ENCODE measurements at places on chromosomes 5 and 9.

- no peak for DNase-seq
Observed at GRCh38 chr5:1048861-1049838, 40.5 kb downstream of the NKD2 start.

- no peak for DNase-seq
Observed at GRCh38 chr9:121897140-121897539, 196.0 kb downstream of the TTLL11 start.

DNA sequence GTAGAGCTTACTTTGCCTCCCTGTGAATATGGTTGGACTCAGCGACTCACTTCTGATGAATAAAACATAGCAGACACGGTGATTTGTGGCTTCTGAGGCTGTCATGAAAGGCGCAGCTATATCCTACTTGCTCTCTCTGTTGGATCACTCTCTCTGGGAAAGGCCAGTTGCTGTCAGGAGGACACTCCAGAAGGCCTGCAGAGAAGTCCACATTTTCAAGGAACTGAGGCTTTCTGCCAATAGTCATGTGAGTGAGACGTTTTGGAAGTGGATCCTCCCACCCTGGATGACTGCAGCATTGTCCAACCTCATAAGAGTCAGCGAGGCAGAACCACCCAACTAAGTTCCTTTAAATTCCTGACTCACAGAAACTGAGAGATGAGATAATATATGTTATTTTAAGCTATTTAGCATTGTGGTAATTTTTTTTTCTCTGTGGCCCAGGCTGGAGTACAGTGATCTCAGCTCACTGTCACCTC, 156.0 kb upstream of the MAST4 start:
- DNase-seq = no peak

DNA sequence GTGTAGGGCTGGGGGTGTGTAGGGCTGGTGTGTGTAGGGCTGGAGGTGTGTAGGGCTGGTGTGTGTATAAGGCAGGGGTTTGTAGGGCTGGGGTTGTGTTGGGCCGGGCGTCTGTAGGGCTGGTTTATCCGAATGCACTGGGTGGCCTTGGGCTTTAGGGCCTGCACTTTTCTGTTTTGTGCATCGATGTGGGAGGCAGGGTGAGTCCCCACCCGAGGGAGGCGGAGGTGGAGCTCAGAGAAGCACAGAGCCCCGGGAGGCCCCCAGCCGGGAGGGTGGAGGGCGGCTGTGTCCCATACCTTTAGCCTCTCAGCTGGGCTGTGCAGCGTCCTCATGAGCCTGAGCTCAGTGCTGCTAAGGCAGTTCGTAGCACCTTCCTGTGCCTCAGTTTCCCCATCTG, 13.5 kb downstream of the COL5A1 start:
- DNase-seq = no peak

GRCh38 chr5:32869216-32869615, 158.1 kb downstream of the NPR3 start:
- DNase-seq = no peak

GRCh38 chr9:113477058-113477457, 13.5 kb downstream of the RGS3 start:
- no peak for DNase-seq

DNA sequence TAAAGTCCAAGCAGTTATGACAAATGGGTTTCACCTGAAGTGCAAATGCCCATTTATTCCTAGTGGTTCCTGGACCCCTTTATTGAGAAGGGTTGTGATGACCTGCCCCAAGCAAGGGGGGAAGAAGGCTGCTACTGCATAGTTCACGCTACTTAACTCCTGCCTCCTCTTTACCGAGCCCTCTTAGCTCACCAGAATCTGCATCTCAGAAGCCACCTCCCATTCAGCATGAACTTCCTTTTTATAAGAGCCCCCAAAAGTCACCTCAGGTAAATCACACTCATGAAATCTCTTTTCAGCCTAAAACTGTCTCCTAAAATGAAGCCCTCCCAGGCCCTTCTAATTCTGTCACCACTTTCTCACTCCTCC, 26.6 kb upstream of the C9orf72 start:
- DNase-seq = no peak

- no peak for DNase-seq
Observed at GRCh38 chr9:38380230-38380871, 12.2 kb upstream of the ALDH1B1 start.

DNA sequence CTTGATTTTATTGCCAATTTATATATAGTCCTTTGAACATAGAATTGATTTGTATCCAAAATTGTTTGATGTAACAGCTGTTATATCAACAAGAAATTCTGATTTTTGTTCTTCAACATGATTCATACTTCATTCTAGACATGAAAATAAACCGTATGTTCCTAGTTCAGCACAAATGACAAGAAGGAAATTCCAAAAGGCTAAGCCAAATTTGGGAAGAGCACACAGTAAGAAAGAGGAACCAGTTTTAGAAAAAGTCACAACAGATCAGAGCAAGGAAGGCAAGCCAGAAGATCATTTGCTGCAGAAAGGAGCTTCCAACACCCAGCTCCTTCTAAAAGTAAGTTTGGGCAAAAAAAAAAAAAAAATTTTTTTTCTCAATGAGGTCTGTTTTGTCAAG, 65.0 kb upstream of the MCCC2 start:
- no peak for DNase-seq

GRCh38 chr5:43019614-43020398, 20.3 kb downstream of the ANXA2R start:
- no peak for DNase-seq

GRCh38 chr9:109953300-109953699, 173.3 kb downstream of the PALM2AKAP2 start:
- DNase-seq = no peak

DNA sequence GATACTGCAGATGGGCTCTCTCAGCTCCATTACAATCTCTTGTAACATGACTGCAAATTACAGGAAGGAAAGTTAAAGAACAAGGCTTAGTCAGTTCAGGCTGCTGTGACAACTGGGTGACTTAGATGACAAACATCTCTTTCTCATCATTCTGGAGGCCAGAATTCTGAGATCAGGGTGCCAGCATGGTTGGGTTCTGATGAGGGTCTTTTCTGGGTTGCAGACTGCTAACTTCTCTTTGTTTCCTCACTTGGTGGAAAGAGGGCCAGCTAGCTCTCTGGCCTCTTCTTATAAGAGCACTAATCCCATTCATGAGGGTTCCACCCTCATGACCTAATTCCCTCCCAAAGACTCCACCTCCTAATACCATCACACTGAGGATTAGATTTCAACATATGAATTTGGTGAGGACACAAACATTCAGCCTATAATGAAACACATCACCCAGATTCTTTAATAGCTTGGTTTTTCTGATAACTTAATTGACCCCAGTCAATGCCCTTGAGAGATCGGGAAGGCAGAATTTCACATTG, 73.6 kb upstream of the MAMDC2 start:
- no peak for DNase-seq

DNA sequence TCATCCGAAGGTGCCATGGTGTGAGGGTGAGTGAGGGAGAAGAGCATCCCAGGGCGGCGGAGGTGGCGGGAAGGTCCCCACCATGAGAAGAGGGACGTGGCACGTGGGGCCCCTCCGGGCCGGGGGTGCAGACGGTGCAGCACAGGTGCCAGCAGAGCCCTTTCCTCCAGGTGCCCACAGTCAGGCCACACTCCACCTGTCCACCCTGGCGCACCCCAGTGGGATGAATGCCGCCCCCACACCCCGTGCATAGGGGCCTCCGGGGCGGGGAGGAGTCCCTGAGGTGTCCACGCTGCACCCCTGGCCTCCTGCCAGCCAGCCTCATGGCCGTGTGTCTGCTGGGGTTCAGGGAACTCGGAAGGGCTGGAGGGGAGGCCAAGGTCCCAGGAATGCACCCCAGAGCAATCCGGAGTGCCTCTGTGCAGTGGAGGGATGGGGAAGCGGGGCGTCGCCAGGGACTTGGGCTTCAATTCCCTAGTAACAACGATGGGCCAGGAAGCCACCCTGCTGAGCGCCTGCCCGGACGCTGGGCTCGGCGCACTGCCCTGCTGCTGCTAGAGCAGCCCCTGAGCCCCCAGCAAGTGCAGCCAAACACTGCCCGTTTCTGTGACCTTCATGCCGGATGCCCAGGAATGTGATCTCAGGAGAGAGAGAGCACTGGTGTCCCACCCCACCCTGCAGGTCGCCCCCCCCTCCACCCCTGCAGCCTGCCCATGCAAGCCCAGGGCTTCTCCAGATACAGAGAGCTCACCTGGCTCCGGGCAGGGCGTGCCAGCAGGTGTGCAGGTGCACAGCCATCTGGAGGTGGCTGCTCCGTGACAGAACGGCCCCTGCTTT, 8.8 kb upstream of the NACC2 start:
- DNase-seq = no peak

DNA sequence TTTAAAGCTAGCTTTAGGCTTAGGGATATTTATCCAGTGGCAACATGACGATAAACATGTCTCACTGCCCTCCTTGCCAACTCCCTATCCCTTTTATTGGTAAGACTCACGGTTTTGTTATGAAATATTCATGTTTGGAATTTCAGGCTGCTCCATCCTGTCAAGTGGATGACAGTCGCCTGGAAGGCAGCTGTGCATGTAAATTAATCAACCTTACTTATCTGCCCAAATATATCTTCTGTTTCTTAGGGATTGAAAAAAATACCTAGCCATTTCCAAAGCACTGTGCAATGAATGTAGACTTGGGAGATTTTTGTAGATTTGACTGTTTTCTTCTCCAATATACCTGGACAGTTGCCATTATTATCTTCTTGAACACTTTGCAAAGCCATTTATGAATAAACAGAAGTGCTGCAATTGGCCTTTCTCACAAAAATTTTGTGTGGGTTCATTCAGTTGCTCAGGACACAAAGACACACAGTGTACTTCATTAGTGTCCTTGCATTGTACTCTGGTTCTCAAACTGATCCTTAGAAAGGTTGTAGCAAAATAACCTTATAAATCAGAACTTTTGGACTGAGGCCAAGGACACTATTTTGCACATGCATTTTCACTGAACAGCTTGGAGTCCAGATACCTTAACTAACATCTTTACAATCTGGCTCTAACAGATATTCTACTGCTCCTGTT, 889.4 kb upstream of the SEMA6A start:
- no peak for DNase-seq

- DNase-seq = no peak
Observed at GRCh38 chr9:124137009-124137943, 120.5 kb upstream of the NEK6 start.

DNA sequence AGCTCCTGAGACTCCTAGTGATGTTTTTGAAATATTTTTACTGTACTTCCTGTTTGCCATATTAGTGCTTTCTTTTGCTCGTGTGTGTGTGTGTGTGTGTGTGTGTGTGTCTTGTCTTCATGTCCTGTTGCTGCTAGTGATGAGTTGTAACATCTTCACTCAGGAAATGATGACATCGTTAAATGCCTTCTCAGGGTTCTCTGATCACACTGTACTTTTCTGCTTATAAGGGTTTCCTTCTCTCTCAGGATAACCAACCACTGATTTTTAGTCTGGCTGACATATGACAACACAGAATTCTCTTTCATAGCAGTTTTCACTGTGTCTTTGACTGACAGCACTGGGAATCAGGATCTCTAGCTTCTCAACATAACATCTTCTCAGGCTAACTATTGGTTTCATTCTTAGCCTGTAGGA, 16.1 kb downstream of the SV2C start:
- DNase-seq = no peak

DNA sequence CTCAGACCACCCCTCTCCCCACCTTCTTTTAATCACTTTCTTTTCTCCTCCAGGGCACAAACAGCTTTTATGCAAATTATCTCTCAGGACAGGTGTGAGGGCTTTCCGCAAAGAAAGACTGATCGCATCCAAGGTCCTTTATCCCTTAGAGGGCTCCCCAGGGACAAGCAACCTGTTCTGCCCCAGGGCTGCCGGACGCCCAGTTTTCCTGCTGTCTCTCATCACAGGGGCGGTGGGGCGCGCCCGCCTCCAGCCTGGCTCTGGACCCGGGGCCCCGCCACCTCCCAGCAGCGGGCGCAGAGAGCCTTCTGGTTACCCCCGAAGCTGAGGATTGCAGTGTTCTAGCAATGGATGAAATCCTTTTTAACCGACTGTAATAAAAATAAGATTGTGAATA, 266.1 kb downstream of the CWC27 start:
- no peak for DNase-seq

DNA sequence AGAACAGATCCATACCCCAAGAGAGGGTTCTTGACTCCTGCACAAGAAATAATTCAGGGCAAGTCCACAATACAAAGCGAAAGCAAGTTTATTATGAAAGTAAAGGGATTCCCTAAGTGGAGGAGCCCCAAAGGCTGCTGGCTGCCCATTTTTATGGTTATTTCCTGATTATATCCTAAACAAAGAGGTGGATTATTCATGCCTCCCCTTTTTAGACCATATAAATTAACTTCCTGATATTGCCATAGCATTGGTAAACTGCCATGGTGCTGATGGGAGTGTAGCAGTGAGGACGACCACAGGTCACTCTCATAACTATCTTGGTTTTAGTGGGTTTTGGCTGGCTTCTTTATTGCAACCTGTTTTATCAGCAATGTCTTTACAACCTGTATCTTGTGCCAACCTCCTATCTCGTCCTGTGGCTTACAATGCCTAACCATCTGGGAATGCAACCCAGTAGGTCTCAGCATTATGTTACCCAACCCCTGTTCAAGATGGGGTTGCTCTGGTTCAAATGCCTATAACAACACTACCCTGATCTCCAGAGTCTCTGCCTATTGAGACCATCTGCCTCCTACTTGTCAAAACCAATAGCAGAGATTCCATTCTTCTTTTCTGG, 154.4 kb upstream of the GRAMD2B start:
- no peak for DNase-seq

DNA sequence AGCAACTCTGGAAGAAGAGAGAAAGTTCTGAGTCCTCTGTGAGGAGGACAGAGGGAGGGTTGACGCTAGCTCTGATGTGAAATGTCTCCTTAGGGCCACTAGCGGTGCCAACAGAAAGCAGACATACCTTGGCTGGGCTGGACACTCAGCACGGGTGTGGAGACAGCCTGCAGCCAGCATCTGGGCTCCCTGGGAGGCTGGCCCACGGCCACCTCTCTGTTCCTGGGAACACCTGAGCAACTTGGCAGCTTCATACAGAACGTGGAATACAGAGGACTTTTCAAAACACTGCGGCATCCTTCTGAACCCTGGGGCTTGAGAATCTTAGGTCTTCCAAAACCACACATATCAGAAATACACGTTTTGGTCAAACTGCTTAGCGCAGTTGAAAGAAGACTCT, 269.1 kb downstream of the FSTL4 start:
- no peak for DNase-seq

- DNase-seq = no peak
Observed at GRCh38 chr5:56617998-56618397, 197.4 kb upstream of the MAP3K1 start.

DNA sequence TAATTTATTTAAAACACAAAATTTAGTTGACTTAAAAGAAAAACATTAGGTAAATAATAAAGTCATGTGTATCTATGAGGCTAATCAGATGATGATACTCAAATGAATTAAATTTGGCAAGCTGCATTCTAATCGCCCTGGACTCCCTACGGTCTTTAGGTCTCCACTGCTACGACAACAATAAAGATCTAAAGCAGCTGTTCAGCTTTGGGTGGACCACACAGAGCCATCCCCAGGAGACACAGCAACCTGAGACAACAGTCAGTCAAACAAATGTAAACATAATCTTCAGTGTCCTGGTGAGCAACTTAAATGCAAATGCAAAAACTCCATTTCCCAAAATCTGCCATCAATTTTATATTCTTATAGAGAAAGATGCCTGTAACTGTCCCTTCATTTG, 65.5 kb downstream of the MCTP1 start:
- DNase-seq = no peak

All from COLO829 (cell line).